ENCODE measurements at places on chromosomes 16 and 17. TPM values are rescaled to one million over a fixed set of nuclear protein-coding genes. Genes with fewer than 3 reads are reported as not detected.

The CDH16 gene
- total RNA-seq, result not detected

The MEOX1 gene
- total RNA-seq, result 0.16 TPM

The ZG16 gene
- not detected for total RNA-seq

The PYY gene
- total RNA-seq, result not detected

The TEKT1 gene
- not detected for total RNA-seq

The ZFPM1 gene
- total RNA-seq, result 1.9 TPM

The AOC2 gene
- 0.32 TPM for total RNA-seq

The CFAP119 gene
- total RNA-seq, result 0.69 TPM

The SLC5A11 gene
- total RNA-seq, result not detected

The CFAP97D1 gene
- not detected for total RNA-seq

The MRPS23 gene
- 33.1 TPM for total RNA-seq

The KRTAP4-9 gene
- not detected for total RNA-seq

The CACNG3 gene
- total RNA-seq, result not detected

The KRTAP3-1 gene
- total RNA-seq, result not detected

The KRTAP1-5 gene
- total RNA-seq, result not detected

The CDH8 gene
- total RNA-seq, result not detected

The COX11 gene
- 110 TPM for total RNA-seq

The ABCC11 gene
- 0.32 TPM for total RNA-seq

The TBC1D16 gene
- total RNA-seq, result 51.4 TPM

The SLC16A3 gene
- 74.1 TPM for total RNA-seq

The PMP22 gene
- 174 TPM for total RNA-seq

The CMTM2 gene
- total RNA-seq, result not detected

The CMTM3 gene
- 5.4 TPM for total RNA-seq

The OTOP2 gene
- total RNA-seq, result not detected

The ZP2 gene
- total RNA-seq, result not detected

The CCDC154 gene
- total RNA-seq, result 0.32 TPM

The HNF1B gene
- not detected for total RNA-seq

The TRPV3 gene
- 2.8 TPM for total RNA-seq

The ST6GALNAC2 gene
- total RNA-seq, result 1.4 TPM

The SPN gene
- under 0.01 TPM for total RNA-seq

The METRN gene
- 101 TPM for total RNA-seq

The KIF2B gene
- not detected for total RNA-seq

The CCDC200 gene
- 0.16 TPM for total RNA-seq

The KRTAP17-1 gene
- total RNA-seq, result not detected

The NPTX1 gene
- 37.2 TPM for total RNA-seq

The LCMT1 gene
- 36.7 TPM for total RNA-seq

The HLF gene
- total RNA-seq, result 0.09 TPM

The NOD2 gene
- total RNA-seq, result not detected

The CACNG1 gene
- not detected for total RNA-seq
